GM23338 (cell line): ENCODE measurements at places on chromosomes 7 and 10. TPM values are rescaled to one million over a fixed set of nuclear protein-coding genes. Genes with fewer than 3 reads are reported as not detected.

DNA sequence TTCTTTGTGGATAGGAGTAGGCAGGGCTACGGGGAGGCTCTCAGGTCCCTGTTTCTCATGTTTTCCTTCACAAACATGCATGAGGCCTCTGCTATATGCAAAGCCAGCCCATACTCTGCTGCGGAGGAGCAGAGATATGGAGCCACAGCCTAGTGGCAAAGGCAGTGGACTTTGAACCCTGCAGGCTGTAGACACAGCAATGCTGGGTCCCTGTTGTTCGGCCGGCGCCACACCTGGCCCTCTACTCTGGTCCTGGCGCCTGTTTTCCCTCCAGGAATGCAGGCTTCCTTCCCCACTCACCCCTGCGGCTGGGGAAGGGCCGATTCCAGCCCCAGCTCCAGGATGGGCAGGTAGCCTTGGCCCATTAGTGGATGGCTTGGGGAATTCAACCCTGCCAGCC lies 11.5 kb downstream of the CLRN3 start:
- no peak for DNase-seq

DNA sequence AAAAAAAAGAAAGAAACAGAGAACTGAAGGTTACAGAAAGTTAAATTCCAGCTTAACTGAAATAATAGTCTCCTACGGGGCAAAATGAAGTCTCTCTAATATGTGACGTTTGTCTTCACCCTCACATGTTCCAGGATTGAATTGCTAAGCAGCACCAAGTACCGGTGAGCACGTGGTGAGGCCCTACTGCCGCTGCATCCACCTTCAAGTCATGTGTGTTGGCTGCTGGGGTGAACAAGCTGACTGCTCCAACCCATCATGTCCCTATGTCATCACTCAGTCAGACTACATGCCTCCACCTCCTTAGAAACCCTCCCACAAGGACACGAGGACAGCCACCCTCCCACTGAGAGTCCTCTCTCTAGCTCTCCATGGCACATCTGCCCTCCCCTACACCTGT lies 35.4 kb upstream of the NPFFR1 start:
- DNase-seq: no peak

DNA sequence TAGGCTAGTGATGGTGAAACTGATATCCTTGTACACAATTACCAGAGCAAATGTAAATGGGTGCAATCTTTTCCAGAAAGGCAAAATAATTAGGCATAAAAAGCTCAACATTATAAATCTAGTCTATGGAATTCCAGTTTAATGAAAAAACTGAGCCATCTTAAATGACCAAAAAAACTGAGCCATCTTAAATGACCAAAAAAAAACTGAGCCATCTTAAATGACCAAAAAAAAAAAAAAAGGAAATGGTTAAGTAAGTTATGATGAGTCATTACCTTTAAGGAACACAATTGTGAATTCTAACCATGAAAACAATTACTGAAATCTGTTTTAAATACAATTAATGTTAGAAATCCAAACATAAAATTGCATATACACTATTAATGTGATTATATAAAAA lies 25.3 kb downstream of the USP6NL start:
- no peak for DNase-seq

DNA sequence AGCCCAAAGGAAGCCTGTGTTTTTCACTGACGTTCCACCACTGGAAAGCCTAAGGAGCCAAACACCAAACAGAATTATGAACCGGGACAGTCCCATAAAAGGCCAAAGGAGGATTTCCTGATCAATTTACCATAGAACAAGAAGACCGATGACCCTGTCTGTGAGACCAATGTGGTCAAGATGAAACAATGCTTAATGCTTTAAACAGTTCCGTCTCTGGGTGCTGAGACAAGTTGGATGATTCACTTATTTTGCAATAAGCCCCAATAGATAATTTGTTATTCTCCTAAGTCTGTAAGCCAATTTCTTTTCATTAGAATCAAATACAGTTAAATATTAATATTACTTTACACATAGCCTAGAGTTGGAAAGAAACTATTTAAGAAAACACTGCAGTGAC lies 134.9 kb downstream of the MICU1 start:
- no peak for DNase-seq

GRCh38 chr7:28311670-28312069 lies 100.6 kb upstream of the CREB5 start:
- peak; percentile 48 for DNase-seq

STOX1 gene
- total RNA-seq: 2.2 and 2.7 TPM in 2 replicates

- no peak for DNase-seq
These were observed 17.7 kb downstream of the NCOA4 start for GRCh38 chr10:46012746-46013145.

- DNase-seq: no peak
These were observed 70.0 kb downstream of the MINDY4 start for GRCh38 chr7:30841025-30841735.

DNA sequence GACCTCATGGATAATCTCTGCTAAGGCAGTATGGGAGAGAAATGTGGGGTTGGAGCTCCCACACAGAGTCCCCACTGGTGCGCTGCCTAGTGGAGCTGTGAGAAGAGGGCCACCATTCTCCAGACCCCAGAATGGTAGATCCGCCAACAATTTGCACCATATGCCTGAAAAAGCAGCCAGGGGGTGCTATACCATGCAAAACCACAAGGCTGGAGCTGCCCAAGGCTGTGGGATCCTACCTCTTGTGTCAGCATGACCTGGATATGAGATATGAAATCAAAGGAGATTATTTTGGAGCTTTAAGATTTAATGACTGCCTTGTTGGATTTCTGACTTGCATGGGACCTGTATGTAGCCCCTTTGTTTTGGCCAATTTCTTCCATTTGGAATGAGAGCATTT lies 27.0 kb upstream of the SAMD9L start:
- no peak for DNase-seq

WEE2 gene
- total RNA-seq: 0.16 TPM in 1 of 2 replicates, not detected in the other
